Endodermal cell (in vitro differentiated cells): ENCODE measurements at places on chromosomes 5 and 9. TPM values are rescaled to one million over a fixed set of nuclear protein-coding genes. Genes with fewer than 3 reads are reported as not detected.

- peaks cover 32% of the 10 kb centered on the region for H3K36me3 ChIP-seq
- H3K27ac ChIP-seq = no peak overlapping the region
- H3K4me1 ChIP-seq = peaks cover 4% of the 10 kb centered on the region
- H3K27me3 ChIP-seq = no peaks in the 10 kb centered on the region
- DNase-seq = peak; percentile 80
- peak overlapping the region; percentile 90 for H3K4me3 ChIP-seq
These were observed 1.3 kb downstream of the HMGXB3 start for GRCh38 chr5:150001660-150002486.

- H3K27ac ChIP-seq = no peak overlapping the region
- no peaks in the 10 kb centered on the region for H3K27me3 ChIP-seq
- no peaks in the 10 kb centered on the region for H3K36me3 ChIP-seq
- H3K4me1 ChIP-seq = no peaks in the 10 kb centered on the region
These were observed 72.5 kb upstream of the RASA1 start for GRCh38 chr5:87195104-87195591.

- H3K36me3 ChIP-seq = no peaks in the 10 kb centered on the region
- no peak overlapping the region for H3K27ac ChIP-seq
- no peak for DNase-seq
These were observed 116.7 kb downstream of the NR6A1 start for GRCh38 chr9:124654431-124654830.

GRCh38 chr9:10806868-10807267 lies 194.1 kb upstream of the PTPRD start:
- DNase-seq = peak; percentile 59
- no peak overlapping the region for H3K4me3 ChIP-seq
- no peaks in the 10 kb centered on the region for H3K36me3 ChIP-seq
- H3K4me1 ChIP-seq = peaks cover 3% of the 10 kb centered on the region

DNA sequence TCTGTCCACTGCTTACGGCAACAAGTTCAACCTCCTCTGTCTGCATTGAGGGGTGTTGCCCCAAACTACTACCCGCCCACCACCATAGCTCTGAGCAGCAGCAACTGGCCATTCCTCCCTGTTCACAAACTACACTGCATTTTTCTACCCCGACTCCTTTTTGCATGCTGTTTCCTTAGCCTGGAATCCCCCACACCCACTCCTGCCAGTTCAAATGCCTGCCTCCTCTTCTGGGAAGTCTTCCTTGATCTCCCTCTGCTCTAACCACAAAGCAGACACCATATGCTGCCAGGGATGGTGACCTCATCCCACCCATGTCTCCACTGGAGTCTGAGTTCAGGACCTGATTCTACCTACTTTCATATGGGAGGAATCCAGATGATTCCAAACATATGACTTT lies 13.3 kb downstream of the ALDH1B1 start:
- H3K4me1 ChIP-seq = no peaks in the 10 kb centered on the region
- no peak overlapping the region for H3K27ac ChIP-seq
- DNase-seq = no peak
- H3K36me3 ChIP-seq = peaks cover 6% of the 10 kb centered on the region
- no peak overlapping the region for H3K4me3 ChIP-seq

GRCh38 chr5:83322273-83322924 lies 149.1 kb upstream of the VCAN start:
- H3K4me1 ChIP-seq = no peaks in the 10 kb centered on the region
- H3K4me3 ChIP-seq = no peak overlapping the region
- H3K27ac ChIP-seq = no peak overlapping the region
- no peak for DNase-seq
- H3K27me3 ChIP-seq = no peaks in the 10 kb centered on the region

DNA sequence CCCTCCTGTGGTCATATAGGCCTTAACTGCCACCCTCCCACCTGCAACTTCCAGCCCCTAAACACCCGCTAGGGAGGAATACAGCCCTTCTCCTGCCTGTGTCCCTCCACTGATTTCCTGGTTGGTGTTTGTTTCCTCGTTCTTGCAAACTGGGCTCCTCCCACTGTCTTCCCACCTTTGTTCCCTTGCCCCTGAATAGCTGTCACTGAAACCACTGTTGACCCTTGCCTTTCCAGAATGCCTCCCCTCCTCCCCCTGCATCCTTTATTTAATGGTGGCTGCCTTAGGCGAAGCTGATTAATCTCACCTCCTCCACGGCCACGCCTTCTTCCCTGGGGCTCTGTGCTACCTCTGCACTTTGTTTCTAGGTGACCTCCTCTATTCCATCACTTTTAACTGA lies 626.7 kb downstream of the BNC2 start:
- no peak overlapping the region for H3K4me3 ChIP-seq
- H3K36me3 ChIP-seq = no peaks in the 10 kb centered on the region
- H3K27me3 ChIP-seq = no peaks in the 10 kb centered on the region
- H3K27ac ChIP-seq = no peak overlapping the region
- DNase-seq = peak; percentile 69
- H3K4me1 ChIP-seq = no peaks in the 10 kb centered on the region

DNA sequence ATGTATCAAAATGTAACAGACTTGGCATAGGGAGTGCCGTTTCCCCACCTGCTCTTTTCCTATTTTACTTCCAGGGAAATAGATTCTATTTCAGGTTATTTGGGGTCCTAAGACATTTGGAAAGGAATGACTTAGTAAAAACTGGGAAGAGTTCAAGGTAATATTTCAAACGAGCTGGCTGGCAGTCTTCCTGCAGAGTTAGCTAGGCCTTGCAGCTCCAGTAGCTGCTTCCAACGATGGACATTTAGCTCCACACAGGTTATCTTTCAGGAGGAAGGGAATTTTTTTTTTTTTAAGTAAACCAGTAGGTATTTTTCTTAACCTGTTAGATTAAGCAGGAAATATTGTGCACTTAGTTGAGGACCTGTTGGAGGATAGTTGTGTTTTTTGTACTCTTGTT lies 45.2 kb downstream of the TLE4 start:
- no peak for DNase-seq
- no peaks in the 10 kb centered on the region for H3K4me1 ChIP-seq
- no peaks in the 10 kb centered on the region for H3K27me3 ChIP-seq
- no peak overlapping the region for H3K4me3 ChIP-seq
- H3K27ac ChIP-seq = no peak overlapping the region

GRCh38 chr9:133976191-133976861 lies 15.8 kb downstream of the VAV2 start:
- no peaks in the 10 kb centered on the region for H3K4me1 ChIP-seq
- no peaks in the 10 kb centered on the region for H3K27me3 ChIP-seq
- DNase-seq = no peak
- no peak overlapping the region for H3K4me3 ChIP-seq

DNA sequence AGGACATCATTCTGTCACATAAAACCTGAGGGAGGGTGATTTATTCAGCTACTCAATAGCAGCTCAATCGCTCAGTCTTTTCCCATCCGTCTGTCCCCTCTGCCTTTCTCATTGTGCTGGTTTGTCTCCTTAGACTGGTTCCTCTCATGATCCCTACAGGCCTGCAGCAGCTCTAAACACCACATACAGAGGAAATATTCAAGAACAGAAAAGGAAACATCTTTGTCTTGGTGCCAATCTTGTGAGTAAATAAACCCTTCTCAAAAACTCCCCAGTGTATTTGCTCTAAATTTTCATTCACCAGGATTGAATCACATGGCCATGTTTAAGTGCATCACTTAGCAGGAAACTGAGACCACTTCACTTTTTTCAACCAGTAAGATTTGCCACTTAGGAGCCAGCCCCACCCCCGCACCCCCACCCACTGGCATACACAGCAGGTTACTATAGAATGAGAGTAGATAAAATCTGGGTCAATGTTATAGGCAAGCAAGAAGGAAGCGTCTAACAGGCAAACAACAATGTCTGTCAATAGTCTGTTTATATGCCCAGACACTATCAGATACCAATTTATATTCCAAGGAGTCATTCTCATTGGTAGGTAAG lies 895.5 kb upstream of the DMAC1 start:
- H3K4me3 ChIP-seq = no peak overlapping the region
- H3K4me1 ChIP-seq = no peaks in the 10 kb centered on the region
- no peak for DNase-seq
- no peaks in the 10 kb centered on the region for H3K36me3 ChIP-seq
- H3K27me3 ChIP-seq = no peaks in the 10 kb centered on the region

DNA sequence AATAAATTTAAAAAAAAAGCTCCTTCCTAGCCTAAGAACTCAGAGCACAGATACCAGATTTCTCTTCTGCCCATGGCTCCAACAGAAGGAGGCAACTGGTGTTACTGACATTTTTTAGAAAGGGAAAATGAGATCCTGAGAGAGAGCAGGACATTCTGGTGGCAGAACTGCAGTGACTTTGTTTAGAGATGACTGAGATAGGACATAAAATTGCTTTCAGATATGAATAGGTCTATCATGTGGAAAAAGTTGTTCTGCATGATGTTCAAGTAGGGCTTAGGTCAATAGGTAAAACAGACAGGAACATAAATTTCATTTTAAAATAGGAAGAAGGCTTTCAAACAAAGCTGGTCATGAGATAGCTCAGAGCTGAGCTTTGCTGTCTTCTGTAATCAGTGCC lies 49.6 kb downstream of the NIPAL4 start:
- peaks cover 97% of the 10 kb centered on the region for H3K36me3 ChIP-seq
- no peak overlapping the region for H3K4me3 ChIP-seq
- no peak for DNase-seq

GRCh38 chr9:5644501-5644900 lies 15.6 kb downstream of the RIC1 start:
- no peak overlapping the region for H3K4me3 ChIP-seq
- no peak overlapping the region for H3K27ac ChIP-seq
- no peaks in the 10 kb centered on the region for H3K4me1 ChIP-seq
- peaks cover 5% of the 10 kb centered on the region for H3K36me3 ChIP-seq
- DNase-seq = no peak
- no peaks in the 10 kb centered on the region for H3K27me3 ChIP-seq

DNA sequence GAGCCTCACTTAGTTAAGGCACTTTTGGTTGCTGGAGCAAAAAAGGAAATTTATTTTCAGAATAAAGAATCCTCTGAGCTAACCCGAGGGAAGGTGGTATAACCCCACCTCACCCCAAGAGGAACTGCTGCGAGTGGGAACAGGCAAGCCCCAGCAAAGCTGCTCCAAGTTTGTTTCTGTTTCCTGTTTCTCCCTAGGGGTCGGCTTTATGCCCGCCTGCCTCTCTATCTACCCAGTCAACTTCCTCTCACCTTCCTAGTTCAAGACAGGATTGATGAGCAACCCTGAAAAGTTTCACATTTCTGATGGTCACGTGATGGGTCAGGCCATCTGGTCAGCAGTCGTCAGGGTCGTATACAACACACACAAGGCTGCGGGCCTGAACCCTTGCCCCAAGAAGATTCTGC lies 31.1 kb downstream of the TRIO start:
- H3K4me1 ChIP-seq = peaks cover 15% of the 10 kb centered on the region
- no peaks in the 10 kb centered on the region for H3K27me3 ChIP-seq
- H3K4me3 ChIP-seq = peak overlapping the region; percentile 38
- H3K27ac ChIP-seq = peak overlapping the region; percentile 62
- peak; percentile 80 for DNase-seq

DNA sequence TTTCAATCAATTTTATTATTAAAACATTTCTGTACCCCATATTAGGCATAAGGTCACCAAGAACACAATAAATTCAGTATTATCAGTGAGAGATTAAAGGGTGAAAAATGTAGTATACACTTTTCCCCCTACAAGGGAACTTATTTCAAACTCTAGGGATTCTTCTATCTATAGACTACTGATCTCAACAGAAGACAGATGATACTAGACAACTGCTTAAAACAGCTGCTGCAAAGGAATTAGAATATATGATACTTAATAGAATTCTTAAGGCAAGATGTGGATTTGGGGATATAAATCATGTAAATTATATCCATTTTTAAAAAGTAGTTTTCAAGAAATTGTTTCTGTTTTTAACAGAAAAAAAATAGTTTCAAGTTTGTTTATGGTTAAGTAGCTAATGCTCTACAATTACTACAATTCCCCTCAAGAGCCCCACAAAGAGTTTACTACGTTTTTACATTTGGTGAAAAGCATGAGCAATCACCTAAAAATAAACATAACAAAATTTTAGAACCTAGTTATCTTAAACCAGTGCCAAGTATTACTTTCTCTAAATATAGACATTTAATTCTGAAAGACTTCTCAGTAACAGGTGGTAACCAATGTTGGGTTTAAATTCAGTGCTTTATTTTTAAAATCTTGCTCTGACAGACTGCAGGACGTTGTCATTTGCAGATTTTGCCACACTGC lies 6.0 kb downstream of the KIF24 start:
- DNase-seq = no peak
- no peak overlapping the region for H3K4me3 ChIP-seq
- no peaks in the 10 kb centered on the region for H3K36me3 ChIP-seq
- H3K27ac ChIP-seq = no peak overlapping the region
- H3K27me3 ChIP-seq = no peaks in the 10 kb centered on the region

DNA sequence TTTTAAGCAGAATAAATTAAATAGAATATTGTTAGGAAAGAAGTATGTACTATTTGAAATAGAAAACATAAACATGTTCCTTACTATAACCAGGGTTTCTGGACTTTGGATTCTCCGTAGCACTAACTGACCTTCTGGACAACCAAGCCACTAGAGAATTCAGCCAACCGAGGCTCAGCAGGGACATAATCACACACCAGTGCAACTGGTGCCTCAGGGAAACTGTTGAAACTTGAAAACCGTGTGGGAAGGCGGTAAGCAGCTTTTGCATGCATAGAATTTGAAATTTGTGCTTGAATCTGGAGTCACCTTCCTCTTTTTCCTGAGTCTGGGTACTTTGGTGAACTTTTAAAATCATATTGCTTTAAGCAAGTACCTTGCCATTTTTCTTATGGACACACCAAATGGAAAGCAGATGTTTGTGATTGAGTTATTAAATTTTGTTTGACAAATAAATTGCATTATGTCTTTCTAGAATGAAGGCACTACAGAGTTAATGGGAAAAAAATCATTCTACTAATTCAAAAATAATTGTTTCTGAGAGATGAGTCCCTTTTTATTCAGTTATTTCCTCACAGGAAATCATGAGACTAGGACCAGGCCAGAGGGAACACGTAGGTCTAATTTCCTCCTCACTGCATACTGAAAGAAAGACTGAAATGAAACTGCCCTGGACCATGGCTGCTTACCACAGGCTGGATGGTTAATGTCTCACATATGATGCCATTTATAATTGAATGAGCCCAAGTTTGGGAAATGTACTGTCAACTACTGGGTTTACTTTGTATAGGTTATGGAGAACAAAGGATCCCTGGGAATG lies 20.6 kb upstream of the SCAMP1 start:
- no peaks in the 10 kb centered on the region for H3K4me1 ChIP-seq
- no peaks in the 10 kb centered on the region for H3K27me3 ChIP-seq
- no peak for DNase-seq

GRCh38 chr5:96431376-96432187 lies 1.5 kb downstream of the PCSK1 start:
- H3K4me1 ChIP-seq = peaks cover 6% of the 10 kb centered on the region
- no peak overlapping the region for H3K27ac ChIP-seq
- H3K36me3 ChIP-seq = no peaks in the 10 kb centered on the region
- peak overlapping the region; percentile 89 for H3K4me3 ChIP-seq
- DNase-seq = peak; percentile 61

GAS1 gene
- 4.8 and 6.4 TPM in 2 replicates for total RNA-seq

N4BP3 gene
- total RNA-seq = 14.3 and 15.2 TPM in 2 replicates

PCDHA1 gene
- total RNA-seq = 0.18 to 0.26 TPM (median 0.19 TPM) in 3 replicates

NUTM2F gene
- not detected in 3 replicates for total RNA-seq
